ENCODE measurements at places on chromosomes 16 and 17.

GRCh38 chr16:85550422-85550864, 62.7 kb upstream of the GSE1 start:
- DNase-seq: no peak

DNA sequence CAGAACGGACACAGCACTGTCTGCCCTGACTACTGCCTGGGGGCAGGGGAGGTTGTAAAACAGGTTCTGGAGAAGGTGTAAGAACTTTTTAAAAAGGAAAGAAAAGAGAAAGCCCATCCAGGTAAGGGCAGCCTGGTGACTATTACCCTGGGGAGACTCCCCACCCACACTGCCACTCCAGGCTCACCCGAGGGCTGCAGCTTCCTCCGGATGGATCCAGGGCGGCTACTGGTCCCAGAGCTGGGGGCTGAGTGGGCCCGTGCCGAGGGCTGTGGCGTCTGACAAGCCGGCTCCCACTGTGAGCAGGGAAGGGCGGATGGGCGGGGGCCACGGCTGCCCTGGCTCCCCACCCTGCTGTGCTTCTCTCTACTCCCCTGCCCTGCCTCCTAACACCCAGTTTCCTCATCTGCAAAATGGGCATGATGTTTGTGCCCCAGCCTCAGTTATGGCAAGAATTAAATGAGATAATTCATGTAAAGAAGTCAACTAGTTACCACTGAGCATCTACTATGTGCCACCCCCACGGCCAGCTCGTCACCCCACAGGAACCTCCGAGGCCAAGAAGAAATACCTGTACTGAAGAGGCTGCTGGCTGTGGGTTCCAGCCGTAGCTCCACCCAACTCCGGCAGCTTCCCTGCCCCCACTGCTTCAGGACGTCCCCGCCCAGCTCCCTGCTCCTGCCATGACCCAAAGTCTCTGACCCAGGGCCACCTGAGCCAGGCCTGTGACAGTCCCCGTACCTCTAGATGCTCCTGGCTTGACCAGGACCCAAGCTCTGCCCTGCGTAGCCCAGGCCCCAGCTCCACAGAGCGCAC, 24.2 kb downstream of the KATNB1 start:
- no peak for DNase-seq

- no peak for DNase-seq
Observed at GRCh38 chr16:56742030-56742984, 12.4 kb downstream of the NUP93 start.

- DNase-seq: no peak
Observed at GRCh38 chr16:78072275-78072674, 27.2 kb upstream of the WWOX start.

- DNase-seq: no peak
Observed at GRCh38 chr17:74567397-74567796, at the start of gene CD300H. TSS of gene CD300H (minus strand) at chr17:74567509.

DNA sequence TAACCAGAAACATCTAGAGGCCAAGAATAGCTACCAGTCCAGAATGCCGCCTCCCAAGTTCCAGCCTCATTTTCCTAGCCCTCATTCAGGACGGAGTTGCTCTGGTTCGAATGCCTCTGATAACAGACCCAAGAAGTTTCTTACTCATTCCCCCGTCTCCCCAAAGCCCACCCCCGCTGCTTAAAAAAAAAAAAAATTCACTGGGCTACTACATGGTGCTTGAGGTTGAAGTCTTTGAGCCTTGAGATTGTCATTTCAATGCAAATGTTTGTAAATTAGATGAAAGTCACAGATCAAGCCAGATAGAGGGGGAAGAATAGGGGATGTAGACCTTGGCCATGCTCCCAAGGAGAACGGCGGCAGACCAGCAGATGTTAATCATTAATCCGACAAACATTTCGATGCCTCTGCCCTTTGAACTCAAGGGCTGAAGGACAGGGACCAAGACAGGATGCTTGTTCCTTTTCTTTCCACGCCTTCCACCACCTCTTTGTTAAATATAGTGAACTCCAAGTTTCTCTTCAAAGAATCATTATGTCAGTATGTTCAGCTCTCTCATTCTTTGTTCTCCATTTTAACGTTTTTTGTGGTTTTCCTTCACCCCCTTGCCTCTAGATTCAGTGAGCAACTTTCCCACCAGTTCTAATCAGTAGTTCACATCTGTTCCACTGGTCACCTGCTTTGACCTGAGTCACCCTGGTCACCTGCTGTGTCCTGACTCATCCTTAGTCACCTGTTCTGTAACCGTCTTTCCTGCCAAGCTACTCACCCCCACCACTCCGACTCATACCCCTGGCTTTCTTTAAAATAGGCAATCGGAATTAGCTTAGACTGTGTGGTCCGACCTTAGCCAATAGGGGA, 190.3 kb downstream of the CPPED1 start:
- DNase-seq: no peak

DNA sequence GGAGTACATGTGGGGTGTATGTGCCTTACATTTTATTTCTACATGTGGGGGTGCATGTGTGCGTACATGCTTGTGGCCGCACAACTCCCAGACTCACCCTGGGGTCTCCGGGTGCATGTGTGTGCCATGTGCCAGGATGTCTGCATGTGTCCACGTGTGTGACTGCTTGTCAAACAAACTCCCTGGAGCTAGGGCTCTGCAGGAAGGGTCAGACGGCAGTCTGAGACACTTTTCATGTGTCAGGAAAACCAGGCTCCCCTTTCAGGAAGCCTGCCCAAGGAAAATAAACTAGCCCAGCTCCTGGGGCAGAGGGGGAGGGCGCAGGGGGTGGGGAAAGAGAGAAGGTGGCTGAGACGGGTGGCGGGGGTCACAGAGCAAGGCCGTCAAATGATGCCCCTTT, 44.7 kb downstream of the FZD2 start:
- DNase-seq: no peak
